AG04449 (cell line): ENCODE measurements at places on chromosomes 3 and 15.

- no peak for DNase-seq
These were observed 173.6 kb upstream of the BHLHE40 start for GRCh38 chr3:4805662-4806061.

DNA sequence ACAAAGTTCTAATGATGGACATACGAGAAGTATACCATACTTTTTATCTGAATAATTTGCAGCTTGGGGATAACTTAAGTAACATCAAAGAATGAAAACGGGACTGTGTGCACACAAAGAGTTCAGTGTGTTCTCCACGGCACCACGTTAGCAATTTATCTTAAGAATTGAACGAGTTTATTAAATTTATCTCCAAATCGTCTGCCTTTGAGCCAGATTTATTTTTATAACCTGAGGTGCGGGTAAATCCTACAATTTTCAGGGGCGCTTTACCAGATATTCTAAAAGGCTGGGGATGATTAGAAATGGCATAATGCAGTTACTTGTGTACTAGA is 3.5 kb downstream of the CHD2 start:
- no peak for DNase-seq

- DNase-seq: no peak
These were observed 34.3 kb downstream of the TRIM71 start for GRCh38 chr3:32852146-32852545.

DNA sequence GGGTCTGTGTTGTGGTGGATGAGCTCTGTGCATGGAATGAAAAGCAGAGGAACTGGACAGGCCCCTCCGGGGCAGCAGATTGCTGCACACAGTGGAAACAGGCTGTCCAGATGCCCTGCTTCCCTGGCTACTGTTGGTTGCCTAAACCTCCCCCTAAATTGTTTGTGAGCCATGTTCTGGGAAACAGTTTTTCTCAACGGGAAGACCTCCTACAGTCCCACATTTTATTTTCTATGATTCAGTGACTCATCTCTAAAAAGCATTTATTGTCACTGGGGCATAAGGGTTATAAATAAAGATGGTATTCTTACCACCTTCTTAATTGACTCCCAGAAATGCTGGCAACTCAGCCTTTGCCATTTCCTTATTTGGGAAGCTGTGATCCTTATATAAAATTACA is 20.3 kb upstream of the PTPN9 start:
- DNase-seq: no peak

GRCh38 chr15:44788748-44789147 is 52.4 kb downstream of the TRIM69 start:
- no peak for DNase-seq

DNA sequence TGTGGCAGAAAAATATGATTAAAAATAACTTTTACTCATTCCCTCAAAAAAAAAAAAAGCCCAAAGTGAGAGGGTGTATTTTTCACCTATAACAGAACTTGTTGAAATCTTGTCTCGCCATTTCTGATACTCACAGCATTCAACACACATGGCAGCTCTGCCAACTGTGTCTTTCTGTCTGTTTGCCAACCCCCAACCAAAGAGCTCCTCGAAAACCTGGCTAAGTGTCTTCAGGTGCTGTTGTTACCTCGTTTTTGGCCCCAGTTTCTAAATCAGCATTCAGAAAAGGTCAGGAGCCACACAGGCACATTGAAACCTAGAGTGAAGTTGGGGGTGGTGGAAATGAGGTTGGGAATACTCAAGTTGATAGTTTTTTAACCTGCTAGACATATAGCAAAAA is 123.5 kb downstream of the TMEM108 start:
- no peak for DNase-seq

DNA sequence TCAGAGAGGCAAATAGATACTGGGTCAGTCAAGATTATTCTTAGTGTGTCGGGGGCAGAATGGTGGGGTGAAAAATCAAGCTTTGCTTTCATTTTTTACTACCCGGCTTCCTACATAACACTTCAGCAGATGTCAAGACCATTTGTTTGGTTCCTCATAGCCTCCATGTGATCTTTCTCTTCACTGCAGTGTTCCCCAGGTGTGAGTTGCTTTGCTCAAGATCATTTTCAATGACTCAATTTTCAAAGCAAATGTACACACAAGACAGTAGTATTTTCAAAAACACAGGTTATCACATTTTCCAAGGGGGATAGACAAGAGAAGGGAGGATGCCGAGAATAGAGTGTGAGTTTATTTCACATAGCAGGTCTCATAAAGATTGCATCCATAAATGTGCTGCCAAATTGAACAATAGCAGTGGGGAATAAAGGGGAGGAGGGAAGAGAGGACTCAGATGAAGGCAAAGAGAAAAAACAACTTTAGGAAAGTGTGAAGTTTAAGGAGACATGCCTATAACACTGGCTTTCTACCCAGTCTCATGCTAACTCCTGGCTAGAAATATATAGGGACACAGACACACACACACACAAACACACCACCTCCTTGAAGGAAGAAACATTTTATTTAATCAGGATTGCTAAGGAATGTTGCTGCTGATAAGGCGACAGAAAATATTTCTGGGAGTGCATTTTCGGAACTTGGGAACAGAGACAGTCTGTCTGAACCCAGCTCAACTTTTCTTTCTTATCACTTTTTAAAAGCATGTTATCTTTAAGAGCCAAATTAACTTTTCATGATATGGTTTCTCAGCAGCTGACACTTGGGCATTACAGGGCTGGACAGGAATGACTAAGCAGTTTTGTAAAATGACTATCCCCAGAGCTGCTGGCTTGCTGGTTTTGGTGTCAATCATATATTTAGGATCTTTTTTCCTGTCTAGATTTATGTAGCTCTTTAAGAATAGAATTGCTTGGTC is 402.4 kb downstream of the RBMS3 start:
- no peak for DNase-seq

GRCh38 chr15:92033723-92034122 is 180.2 kb downstream of the SLCO3A1 start:
- no peak for DNase-seq

DNA sequence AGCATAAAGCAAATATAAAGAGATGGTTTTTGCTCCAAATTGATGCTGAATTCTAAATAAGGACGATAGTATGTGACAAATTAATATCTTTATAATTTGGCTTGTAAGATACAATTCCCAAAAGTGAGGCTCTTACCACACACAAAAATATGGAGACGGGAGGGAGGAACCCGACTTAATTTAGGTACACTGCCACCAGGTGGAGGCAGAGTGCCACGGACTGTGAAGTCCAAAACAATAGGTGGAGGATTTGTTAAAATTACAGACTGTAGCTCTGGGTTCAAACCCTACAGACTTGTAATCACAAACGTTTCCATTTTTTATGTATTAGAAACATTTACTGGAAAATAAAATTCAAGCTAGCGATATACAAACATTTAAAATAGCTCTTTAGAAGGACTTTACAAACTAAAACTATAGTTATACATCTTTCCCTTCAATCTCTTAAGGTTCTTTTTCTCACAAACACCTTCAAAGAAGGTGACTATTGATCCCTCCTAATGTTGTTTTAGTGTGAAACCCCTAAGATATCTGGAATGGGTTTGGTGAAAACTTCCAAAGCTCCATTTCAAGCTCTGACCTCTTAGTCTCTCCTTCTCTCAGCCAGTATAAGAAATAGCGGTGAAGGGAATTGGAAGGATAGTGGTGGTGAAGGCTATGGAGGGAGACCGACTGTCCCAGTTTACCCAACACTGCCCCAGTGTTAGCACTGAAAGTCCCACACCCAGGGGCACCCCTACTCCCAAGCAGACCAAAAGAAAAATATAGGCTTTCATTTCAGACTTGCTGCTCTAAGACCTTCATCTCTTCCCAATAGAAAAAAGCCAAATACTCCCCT is 89.7 kb downstream of the AQP9 start:
- DNase-seq: peak; percentile 31

DNA sequence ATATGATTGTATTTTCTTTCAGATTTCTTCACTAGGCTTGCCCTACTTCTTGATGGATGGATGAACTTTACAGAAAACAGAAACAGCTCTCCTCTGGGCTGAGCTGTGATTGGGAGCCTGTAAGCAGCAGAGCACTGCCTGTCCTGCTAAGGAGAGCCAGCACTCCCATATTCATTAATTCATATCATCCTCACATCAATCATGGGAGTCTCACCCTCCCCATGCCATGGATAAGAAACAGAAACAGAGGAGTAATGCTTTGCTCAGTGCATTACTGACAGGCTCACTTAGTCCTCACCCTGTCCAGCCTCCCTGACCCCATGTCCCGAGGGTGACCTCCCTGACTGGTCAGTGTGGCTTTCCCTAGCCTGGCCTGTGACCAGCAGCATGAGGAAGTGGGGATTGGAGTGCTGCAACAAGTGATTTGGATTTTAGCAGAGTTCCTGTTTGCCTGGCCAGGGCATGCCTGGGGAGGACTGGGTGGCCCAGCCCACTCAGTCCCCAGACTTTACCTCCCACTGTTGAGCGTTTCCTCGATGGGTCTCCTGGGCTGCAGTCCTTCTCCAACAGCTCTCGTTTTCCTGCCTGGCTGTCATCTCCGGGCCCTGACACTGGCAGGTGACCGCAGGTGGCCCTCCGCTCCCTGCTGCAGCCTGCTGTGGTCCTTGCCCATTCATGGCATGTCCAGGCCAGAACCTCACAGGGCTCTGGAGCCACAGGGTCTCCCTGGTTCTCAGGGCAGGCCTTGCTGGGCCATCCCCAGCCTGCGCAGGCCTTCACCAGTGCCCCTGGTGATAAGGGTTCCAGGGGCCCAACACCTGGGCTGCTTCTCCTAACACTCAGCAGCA is 1.3 kb upstream of the TMIE start:
- DNase-seq: no peak

- DNase-seq: no peak
These were observed 8.1 kb upstream of the RBP1 start for GRCh38 chr3:139547666-139548065.

DNA sequence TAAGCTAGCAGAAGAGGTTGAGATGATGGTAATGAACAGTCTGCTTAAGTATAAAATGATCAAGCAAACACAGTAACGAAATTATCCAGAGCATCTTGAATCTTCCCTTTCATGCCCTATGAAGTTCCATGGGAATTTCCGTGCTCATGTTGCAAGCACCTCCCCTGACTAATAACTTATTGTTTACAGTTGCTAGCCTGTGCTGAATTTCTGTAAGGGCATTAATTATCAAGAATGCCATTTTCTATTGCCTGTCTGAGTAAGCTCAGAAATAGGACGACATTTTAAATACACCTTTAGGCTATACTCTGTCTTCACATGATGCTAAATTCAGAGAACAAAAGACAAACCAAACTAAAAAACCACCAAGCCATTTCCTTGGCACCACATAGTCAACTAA is 257.5 kb upstream of the LRTM1 start:
- no peak for DNase-seq

GRCh38 chr3:37024092-37024491 is 30.8 kb downstream of the MLH1 start:
- DNase-seq: no peak

- no peak for DNase-seq
These were observed 213.1 kb downstream of the FOXP1 start for GRCh38 chr3:71370467-71370866.

GRCh38 chr15:36498401-36498800 is 81.0 kb upstream of the CDIN1 start:
- DNase-seq: no peak

DNA sequence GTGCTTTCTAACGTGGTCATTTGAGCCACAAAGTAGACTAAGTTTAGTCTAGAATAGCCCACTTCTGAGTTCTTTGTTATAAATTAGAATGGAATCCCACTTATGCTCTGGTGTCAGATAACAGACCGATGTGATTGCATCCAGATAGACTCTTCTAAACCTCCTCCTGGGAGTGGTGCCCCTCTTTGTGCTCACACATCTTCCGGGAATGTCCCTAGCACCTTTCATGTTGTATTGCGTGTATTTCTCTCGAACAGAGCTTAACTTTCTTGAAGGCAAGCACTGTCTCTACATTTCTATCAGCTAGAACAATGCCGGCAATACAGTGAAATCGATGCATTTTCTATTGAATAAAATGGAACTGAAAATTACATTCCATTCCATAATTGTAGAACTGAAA is 23.0 kb downstream of the CP start:
- no peak for DNase-seq

DNA sequence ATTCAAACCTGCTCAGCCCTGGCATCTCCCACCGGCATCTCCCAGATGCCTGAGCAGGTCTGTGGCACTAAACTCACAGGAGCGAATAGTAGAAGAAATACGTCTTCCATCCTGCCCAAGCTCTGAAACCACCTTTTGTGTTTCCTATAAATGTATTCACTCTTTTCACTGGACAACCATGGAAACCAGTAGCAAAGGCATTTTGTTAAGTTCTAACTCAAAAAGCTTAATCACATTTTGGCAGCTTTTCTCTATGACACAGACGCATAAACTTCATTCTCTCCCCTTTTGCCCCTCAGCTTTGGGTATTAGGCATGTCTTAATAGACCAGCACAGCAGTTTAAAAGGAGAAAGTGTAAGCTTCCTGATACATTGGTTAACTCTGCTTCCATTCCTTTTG is 24.5 kb upstream of the ARNT2 start:
- DNase-seq: no peak

- DNase-seq: no peak
These were observed 19.0 kb upstream of the LRRC58 start for GRCh38 chr3:120368172-120368571.

DNA sequence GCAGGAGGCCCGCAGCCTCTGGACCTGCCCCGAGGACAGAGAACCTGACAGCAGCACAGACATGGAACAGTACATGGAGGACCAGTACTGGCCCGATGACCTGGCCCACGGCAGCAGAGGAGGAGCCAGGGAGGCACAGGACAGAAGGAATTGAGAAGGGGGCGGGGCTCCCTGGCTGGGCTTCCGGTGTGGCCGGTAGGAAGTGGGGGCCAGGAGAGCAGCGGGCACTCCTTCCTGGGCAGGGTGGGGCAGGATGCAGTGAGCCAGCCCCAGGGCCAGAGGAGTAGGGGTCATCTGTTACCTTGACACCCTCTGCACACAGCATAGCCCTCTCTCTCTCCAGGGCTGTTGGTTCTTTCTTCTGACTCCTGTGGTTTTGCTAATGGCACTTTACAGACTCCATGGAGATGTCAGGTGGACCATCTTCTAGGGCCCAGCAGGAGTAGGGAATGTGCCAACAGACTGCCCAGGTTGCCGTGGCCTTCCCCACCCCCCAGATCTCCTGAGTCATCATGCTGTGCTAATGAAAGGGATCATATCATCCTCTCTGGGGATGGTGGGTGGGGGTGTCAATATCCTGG is 8.6 kb upstream of the ISG20 start:
- DNase-seq: no peak

DNA sequence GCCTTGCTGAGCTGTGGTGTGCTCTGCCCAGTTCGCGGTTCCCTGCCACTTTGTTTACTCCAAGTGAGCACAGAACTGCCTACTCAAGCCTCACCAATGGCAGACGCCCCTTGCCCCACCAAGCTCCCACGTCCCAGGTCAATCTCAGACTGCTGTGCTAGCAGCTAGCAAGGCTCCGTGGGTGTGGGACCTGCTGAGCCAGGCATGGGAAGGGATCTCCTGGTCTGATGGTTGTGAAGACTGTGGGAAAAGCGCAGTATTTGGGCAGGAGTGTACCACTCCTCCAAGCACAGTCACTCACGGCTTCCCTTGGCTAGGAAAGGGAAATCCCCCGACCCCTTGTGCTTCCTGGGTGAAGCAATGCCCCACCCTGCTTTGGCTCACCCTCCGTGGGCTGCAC is 45.0 kb downstream of the SLC12A6 start:
- DNase-seq: no peak

GRCh38 chr15:31977812-31978661 is 52.3 kb upstream of the CHRNA7 start:
- no peak for DNase-seq

- DNase-seq: no peak
These were observed 4.9 kb upstream of the DYNC1LI1 start for GRCh38 chr3:32575451-32576113.
